ENCODE measurements at places on chromosomes 13 and 19.

- no peak for DNase-seq
Measured at GRCh38 chr13:98570929-98571372, 6.0 kb downstream of the STK24 start.

- no peak for DNase-seq
Measured at GRCh38 chr13:87398047-87398446, 273.1 kb upstream of the SLITRK5 start.

DNA sequence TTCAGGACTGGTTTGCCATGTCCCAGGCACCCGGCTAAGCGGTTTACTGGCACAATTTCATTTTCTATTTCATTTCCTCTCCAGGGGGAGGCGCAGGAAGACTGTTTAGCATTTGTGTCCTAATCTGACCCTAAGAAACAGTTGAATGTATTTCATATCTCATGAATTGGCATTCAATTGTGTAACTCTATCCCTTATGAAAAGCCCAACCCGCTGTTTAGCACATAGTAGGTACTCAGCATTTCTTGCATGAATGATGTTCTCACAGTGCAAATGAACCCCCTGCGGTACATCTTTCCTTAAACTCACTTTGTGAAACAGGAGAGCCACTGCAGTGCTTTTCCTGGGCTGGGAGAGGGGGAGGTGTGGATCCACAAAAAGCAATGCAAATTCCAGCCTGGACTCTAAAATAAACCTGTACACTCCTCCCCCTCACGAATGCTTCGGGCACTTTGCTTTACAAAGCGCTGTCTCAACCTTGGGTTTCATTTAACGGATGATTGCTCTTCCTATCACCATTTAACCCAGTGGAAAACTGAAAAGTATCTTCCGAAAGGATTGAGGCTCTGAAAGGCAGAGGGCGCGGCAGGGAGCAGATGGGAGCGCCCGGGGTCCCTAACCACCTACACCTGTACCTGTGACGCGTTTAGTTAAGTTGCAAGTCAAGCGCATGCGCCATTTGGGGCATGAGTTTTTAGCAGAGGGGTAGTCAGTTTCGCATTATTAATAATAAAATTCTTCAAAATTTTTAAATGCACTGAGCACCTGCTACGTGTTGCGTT is 1.2 kb upstream of the EEF2 start:
- DNase-seq = no peak

DNA sequence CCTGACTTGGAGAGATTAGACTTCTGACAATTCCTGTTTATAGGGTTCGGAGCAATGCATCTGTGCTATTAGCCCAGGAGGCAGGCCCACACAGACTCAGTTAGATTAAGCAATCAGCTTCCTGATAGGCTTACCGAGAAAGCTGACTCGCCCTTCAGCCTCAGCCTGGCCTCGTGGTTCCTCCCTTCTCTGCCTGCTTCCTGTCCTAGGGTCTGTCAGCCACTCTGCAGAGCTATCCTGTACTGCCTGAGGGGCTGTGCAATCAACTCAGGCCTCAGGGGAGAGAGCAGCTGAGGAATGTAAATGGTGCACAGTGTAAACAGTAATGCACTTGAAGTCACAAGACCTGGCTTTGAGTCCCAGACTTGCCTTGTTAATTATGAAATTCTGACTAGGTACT is 30.7 kb downstream of the HTR2A start:
- no peak for DNase-seq

GRCh38 chr19:3420909-3421619 is 54.7 kb downstream of the NFIC start:
- DNase-seq = no peak

Measured in stimulated activated CD4-positive, alpha-beta T cell treated with anti-CD3 and anti-CD28 coated beads, Interleukin-1b, Interleukin-23, amount 100 ng/mL, for 1 hour (primary cell).